ENCODE measurements at places on chromosomes 2 and 18.
A peak's percentile ranks its signal among the peaks of the same experiment; 100 is the strongest.

DNA sequence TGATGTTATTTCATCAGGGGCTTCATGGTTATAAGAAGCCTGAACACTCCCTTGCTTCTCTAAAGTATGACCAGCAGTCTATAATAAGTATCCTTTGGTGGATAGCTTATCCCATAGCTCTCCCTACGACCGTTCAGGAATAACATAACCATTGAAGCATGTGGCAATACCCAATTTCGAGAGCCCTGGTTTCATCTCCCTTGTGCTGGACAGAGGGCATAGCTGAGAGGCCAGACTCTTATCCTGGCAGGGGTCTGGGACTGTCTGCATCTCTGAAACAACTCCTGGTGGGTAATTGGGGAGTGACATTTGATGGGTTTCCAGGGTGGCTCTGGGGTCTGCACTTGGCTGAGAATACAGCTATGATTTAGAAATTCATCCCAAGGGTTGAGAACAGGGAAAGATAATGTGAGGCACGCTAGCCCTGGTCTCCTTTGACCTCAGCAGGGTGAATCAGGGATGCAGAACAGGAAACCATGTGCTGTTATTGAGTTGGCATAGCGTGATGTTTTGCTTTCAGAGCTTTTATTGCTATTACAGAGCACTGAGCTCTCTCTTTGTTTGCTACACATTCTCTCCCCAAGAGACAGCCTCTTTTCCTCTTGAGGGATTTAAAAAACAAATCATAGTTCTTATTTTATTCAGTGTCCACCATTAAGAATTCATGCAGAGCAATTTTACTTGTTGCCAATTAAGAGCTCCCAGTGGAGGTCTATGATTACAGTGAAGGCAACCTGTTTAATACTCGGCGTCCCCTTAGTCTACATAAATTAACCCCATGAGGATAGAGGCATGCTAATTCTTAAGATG is 274.5 kb downstream of the NCKAP5 start:
- DNase-seq: no peak

DNA sequence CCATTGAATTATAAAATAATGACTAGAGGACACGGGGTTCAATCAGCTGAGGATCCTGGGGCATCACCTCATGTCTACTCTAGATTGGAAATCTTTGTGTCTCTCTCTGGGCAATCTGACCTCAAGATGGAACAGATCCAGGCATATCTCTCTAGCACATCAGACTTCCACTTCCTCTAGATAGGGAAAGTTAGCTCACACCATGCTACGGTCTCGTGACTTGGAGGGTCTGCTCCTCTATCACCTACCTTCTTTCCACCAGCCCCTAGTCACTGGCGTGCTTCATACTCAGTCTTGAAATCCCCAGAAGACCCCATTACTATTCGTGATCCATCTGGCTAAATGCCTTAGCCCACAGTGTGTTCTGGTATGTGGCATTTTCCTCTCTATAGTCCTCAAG is 148.8 kb downstream of the ANKRD44 start:
- peak; percentile 52 for DNase-seq

GRCh38 chr18:75267643-75268363 is 57.2 kb downstream of the TSHZ1 start:
- no peak for DNase-seq

DNA sequence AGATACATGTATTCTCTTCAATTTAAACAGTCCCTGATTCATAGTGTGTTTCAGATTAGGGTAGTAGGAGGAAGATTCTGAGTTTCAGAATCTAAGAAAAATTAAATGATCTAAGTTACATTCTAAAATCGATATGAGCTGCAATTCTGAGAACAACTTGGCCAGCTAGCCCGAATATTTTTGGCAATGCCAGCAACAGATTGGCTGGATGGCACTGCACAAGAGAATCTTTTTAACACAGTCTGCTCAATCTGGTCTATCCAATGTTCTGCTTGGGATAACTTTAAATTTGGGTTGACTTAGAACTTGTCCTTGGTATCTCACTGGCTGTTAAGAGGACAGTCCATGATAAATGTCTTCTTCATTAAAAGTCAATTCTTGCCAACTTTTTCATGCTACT is 853.9 kb downstream of the NRXN1 start:
- no peak for DNase-seq

- no peak for DNase-seq
These were observed 43.6 kb downstream of the SH3RF3 start for GRCh38 chr2:109172556-109173105.

DNA sequence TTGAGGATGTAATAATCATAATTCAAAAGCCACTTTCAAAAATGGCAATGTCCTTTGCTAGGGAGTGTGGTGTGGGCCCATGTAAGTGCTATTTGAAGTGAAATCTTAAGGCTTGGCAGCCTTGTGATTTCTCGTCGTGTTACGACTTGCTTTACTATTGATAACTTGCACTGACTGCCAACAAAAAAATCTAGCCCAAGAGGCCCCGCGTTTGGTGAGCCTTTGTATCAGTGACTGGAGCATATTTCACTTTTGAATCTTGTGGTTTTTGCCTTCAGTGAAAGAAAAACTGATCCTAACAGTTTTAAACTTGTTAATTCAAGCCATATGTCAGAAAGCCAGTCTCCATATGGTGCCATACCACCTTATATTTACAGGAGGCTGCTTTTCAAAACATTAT is 248.0 kb downstream of the TMEM182 start:
- no peak for DNase-seq

- no peak for DNase-seq
These were observed 410.0 kb downstream of the CDH19 start for GRCh38 chr18:66193938-66194337.

GRCh38 chr2:218806346-218806978 is 24.5 kb downstream of the CYP27A1 start:
- peak; percentile 72 for DNase-seq

GRCh38 chr2:63192169-63192888 is 141.7 kb downstream of the OTX1 start:
- DNase-seq: no peak

Measured in hematopoietic multipotent progenitor cell treated with erythropoietin and hydrocortisone succinate and interleukin-3 and kit ligand, for 4 days (in vitro differentiated cells).